Activated naive CD8-positive, alpha-beta T cell treated with anti-CD3 and anti-CD28 coated beads, Interleukin-2, amount 10 ng/mL, durations not matched to agents 7 days and 5 days (primary cell): ENCODE measurements at places on chromosomes 7 and 10.

DNA sequence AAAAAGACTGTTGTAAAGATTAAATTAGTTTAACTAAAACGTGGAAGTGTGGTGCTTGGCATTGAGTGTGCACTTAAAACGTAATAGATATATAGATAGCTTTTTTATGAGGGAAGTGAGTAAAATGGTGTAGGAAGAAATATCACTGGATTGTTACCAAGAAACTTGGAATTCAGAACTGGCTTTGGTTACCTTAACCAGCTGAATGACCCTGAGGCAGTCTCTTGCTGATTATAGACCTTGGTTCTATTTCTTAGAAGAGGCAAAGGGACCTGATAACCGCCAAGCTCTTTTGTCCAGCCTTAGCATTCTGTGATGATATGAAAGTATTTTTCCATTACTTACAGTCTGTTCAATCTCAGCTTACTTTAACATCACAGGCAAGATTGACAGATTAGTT, 3.8 kb downstream of the REEP3 start:
- no peak overlapping the region for H3K27ac ChIP-seq
- peaks cover 35% of the 10 kb centered on the region for H3K4me1 ChIP-seq
- H3K36me3 ChIP-seq, result peaks cover 30% of the 10 kb centered on the region
- no peak for DNase-seq

DNA sequence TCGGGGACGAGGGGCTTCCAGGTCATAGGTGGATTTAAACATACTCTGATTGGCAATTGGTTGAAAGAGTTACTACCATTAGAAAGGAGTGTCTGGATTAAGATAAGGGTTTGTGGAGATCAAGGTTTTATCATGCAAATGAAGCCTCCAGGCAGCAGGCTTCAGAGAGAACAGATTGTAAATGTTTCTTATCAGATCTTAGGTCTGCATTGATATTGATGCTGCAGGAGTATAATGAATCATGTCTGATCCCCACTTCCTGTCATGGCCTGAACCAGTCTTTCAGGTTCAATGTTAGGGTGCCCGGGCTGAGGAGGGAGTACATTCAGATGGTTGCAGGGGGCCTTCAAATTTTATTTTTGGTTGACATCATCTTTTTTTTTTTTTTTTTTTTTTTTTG, 51.4 kb downstream of the SH3PXD2A start:
- H3K27me3 ChIP-seq, result peaks cover 2% of the 10 kb centered on the region
- peak overlapping the region; percentile 54 for H3K27ac ChIP-seq
- DNase-seq, result no peak
- H3K4me1 ChIP-seq, result peaks cover 25% of the 10 kb centered on the region
- H3K4me3 ChIP-seq, result no peak overlapping the region
- no peaks in the 10 kb centered on the region for H3K36me3 ChIP-seq

DNA sequence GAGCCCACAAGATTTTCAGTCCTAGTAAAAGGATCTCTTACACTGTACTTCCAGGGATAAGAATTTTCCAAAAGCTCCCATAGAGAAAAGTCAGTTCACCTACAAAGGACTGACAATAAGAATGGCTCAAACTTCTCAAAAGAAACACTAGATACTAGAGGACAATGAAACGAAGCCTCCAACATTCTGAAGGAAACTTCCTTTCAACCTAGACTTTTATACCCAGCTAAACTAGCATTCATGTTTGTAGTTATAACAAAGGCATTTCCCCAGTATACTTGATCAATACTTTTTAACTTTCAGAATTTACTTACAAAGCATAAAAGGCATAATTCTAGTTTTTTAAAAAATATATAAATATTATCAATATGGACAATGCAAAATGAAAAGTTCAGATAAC, 41.0 kb upstream of the DNAAF5 start:
- H3K36me3 ChIP-seq, result peaks cover 59% of the 10 kb centered on the region
- no peak for DNase-seq
- no peaks in the 10 kb centered on the region for H3K27me3 ChIP-seq
- H3K4me1 ChIP-seq, result no peaks in the 10 kb centered on the region
- H3K4me3 ChIP-seq, result no peak overlapping the region
- H3K27ac ChIP-seq, result no peak overlapping the region

GRCh38 chr7:139075031-139075652, 34.4 kb downstream of the ZC3HAV1 start:
- H3K36me3 ChIP-seq, result peaks cover 47% of the 10 kb centered on the region
- H3K27me3 ChIP-seq, result no peaks in the 10 kb centered on the region

- H3K36me3 ChIP-seq, result no peaks in the 10 kb centered on the region
- peaks cover 9% of the 10 kb centered on the region for H3K27me3 ChIP-seq
- no peak for DNase-seq
- no peak overlapping the region for H3K27ac ChIP-seq
These were observed 295.4 kb downstream of the PRPF18 start for GRCh38 chr10:13882119-13882711.

- H3K4me3 ChIP-seq, result no peak overlapping the region
- no peaks in the 10 kb centered on the region for H3K4me1 ChIP-seq
- DNase-seq, result no peak
- peaks cover 3% of the 10 kb centered on the region for H3K27me3 ChIP-seq
- H3K27ac ChIP-seq, result no peak overlapping the region
- no peaks in the 10 kb centered on the region for H3K36me3 ChIP-seq
These were observed 284.3 kb downstream of the SORCS3 start for GRCh38 chr10:104925232-104925851.

DNA sequence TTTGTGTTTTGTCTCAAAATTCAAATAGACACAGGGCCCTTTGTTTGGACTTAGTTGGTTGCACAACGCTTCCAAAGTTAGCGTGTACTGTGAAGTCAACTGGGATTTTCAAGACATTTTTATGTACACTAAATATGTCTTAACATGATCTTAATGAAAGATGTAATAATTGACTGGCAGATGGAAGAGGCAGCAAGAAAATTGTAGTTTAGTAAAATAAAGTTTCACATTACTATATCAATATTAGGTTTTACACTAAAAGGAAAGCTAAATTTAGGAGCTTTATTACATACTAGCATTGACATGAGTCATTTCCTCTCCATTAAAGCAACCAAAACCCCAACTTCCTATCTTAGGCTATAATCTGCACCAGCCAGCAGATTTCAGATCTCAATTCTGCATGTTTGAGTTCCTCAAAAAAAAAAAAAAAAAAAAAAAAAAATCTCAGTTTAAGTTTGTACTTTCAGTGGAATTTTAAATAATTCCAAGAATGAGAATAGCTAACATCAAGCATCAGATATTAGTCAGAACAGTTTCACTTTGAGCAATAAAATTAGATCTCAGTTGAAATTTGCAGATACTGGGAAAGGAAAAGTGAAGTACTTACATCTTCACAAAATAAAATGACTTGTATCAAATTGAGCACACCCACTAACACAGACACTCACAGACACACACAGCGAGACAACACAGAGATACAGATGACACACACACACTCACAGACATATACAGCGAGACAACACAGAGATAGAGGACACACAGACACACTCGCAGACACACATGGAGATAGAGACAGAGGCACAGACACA, 346.6 kb upstream of the KLF6 start:
- no peaks in the 10 kb centered on the region for H3K27me3 ChIP-seq
- DNase-seq, result peak; percentile 36
- no peak overlapping the region for H3K4me3 ChIP-seq
- peaks cover 44% of the 10 kb centered on the region for H3K4me1 ChIP-seq
- H3K27ac ChIP-seq, result no peak overlapping the region

DNA sequence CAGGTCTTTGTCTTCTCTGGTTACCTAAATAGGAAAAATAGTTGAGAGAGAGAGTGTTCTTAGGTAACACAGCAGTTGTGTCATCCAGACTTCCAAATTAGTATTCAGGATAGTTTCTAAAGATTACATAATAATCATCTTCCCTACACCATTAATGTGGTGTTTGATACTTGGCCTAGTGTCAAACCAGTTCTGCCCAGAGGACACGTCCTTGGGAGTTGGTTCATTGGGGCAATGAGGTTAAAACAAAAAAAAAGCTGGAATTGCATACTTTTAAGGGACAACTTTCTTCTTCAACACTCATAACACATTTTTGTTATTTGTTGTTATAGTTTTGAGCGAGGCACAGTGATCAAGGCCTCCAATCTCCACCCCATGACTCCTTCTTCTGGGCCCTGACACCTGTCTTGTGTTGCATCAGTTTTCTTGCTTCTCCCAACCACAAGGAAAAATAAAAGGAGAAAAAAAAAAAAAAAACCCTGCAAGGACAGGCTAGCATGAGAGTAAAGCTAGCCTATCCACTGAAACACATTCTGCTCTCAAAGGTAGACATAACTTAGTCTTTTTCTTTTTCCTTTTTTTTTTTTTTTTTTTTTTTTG, 28.8 kb downstream of the STN1 start:
- H3K4me3 ChIP-seq, result no peak overlapping the region
- H3K27me3 ChIP-seq, result no peaks in the 10 kb centered on the region
- peaks cover 30% of the 10 kb centered on the region for H3K36me3 ChIP-seq
- DNase-seq, result no peak
- peaks cover 21% of the 10 kb centered on the region for H3K4me1 ChIP-seq

DNA sequence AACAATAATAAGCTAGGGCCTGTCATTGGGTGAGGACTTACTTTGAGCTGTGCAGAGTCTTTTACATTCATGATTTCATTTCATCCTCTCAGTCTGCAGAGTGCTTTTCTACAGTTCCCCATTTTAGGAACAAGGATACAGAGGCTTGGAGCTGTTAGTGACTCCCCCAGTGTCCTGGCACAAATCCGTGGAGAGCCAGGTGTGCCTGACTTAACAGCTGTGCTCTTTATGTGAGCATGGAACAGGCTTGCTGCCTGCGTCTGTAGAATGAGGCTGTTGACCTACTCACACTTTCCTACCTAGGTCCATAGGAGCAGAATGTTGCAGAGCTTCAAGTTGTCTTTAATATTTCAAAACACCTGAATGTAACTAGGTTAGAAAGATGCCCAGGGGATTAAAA, 50.4 kb upstream of the BTBD16 start:
- no peak for DNase-seq
- peaks cover 18% of the 10 kb centered on the region for H3K27me3 ChIP-seq
- peaks cover 3% of the 10 kb centered on the region for H3K4me1 ChIP-seq
- H3K27ac ChIP-seq, result no peak overlapping the region
- H3K36me3 ChIP-seq, result no peaks in the 10 kb centered on the region

GRCh38 chr10:78864761-78865537, 203.8 kb upstream of the ZMIZ1 start:
- no peak for DNase-seq
- H3K27ac ChIP-seq, result no peak overlapping the region
- no peaks in the 10 kb centered on the region for H3K27me3 ChIP-seq
